ENCODE measurements at places on chromosomes 7 and 10. TPM values are rescaled to one million over a fixed set of nuclear protein-coding genes. Genes with fewer than 3 reads are reported as not detected.

DNA sequence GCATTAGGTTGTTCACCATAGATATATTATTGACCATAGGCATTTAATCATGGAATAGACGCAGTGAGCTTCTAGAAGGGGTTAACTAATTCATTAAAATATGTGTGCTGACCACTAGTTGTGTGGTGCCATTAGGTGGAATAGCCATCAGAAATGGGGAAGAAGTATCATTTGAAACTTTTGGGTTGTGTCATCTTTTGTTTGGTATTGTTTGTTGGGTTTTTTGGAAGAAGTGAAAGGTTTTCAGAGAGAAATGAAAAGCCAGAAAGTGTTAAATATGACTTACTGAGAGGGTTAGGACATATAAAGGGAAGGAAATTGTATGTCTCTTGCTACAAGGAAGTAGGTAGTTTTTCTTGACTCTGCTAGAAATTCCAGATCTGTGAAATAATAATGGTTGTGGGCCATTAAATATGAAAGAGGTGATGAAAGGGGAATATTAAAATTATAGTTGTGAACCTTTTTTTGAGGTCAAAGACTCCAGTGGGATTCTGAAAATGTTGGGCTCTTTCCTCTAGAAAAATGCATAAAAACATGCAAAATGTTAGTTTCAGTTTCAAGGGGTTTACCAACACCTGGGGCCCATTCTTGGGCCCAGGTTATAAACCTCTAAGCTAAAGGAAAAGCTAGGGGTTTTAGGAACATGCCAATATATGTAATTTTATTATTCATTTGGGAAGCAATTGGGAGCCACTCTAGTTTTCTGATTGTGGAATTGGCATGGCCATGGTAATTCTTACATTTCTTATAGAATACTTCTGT, 348.5 kb downstream of the BBS9 start:
- DNase-seq = no peak

- no peak for DNase-seq
Measured at GRCh38 chr10:70540089-70540788, 61.7 kb downstream of the PALD1 start.

The POLR2J3 gene
- 59.4 TPM for total RNA-seq

GRCh38 chr7:45921699-45922519, 837 bp upstream of the IGFBP3 start:
- DNase-seq = no peak

GRCh38 chr7:47195641-47196040, 386.3 kb downstream of the TNS3 start:
- DNase-seq = no peak
